CD4-positive, alpha-beta T cell treated with Interferon alpha-2 for 1 hour (primary cell): ENCODE measurements at places on chromosomes 7 and 10.
A peak's percentile ranks its signal among the peaks of the same experiment; 100 is the strongest.

DNA sequence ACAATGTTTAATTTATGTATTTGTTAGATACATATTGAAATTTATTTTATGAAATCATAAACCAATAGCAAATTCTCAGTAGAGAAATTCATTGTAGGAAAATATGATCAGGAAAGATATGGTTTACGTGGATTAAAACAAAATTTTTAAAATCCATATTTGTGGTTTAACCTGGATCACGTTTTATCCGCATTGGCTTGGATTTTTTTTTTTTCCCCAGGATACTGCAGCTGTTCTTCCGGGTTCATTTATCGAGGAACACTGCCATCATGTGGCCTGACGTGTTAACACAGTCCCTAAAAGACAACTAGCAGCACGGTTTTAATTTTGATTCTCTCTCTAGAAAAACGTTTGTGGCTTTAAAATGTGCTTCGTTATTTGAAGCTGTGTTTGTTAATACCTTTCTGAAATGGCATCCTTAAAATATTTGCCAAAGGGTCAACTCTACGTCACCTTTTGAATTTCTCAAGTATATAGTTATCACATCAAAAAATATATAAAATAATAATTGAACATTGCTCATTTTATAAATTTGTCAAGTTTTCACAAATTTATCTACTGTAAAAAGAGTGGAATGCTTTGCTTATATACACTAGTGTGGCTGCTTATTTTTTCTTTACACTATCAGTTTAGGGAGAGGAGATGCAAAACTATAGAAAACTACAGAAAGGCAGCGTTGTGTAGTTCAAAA, 8.7 kb upstream of the ASB4 start:
- peak; percentile 38 for DNase-seq

- no peak for DNase-seq
Measured at GRCh38 chr10:73975388-73975787, 22.5 kb upstream of the VCL start.

- no peak for DNase-seq
Measured at GRCh38 chr10:47364366-47364765, 16.2 kb downstream of the RBP3 start.

DNA sequence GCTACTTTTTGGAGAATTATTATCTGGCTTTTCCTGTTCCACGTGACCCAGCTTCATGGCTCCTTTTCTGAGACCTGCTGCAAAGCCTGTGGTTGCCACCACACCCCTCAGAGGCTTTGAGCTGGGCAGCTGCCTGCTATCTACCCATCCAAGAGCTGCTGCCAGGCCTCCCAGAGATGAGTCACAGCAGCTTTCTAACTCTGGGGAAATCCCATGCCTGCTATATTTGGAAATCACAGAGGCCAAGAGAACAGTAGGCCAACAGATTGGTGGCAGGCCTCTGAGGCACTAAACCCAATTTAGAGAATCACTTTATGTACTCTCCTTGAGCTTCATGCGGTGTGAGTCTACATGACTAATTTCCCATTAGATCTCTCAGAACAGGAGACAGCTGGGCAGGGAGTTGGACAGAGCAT, 35.2 kb downstream of the SGCE start:
- peak; percentile 8 for DNase-seq

DNA sequence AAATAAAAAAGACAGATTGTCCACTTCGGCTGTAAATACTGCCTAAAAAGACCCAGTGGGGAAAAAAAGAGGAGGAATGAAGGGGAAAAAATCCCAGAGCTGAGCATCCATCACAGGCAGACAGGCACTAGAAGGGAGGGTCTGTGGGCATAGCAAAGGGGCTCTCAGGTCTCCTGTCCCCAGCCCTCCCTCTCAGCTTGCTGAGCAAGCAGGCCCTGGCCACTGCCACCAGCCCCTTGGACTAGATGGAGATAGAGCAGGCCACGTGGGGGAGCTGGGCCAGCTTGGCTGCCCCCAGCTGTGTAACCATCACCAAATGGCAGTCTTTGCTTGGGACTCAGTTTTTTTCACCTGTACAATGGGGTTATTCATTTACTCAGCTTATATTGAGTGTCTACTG, 141.6 kb upstream of the UNC5B start:
- DNase-seq = no peak

- DNase-seq = no peak
Measured at GRCh38 chr7:137304624-137305235, 38.8 kb downstream of the PTN start.

DNA sequence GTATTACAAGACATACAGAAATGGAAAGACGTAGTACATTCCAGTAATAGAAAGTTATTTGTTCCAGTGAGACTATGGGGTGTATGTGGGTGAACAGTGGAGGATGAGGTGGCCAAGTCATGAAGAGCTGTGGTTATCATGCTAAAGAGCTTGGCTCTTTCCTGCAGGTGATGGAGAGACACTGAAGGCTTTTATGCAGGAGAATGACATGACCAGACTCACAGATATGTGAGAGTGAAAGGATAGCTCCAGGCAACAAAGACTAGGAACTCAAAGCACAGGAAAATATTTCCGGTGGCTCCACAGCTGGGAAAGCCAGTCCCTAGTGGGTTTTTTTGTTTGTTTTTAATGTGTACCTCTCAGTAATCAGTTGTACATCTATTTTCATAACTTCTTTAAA, 133.5 kb downstream of the TSPAN12 start:
- no peak for DNase-seq
